ENCODE measurements at places on chromosomes 2 and 18.

GRCh38 chr2:205585449-205586383 lies 96.6 kb upstream of the NRP2 start:
- DNase-seq = no peak
- H3K36me3 ChIP-seq = no peaks in the 10 kb centered on the region
- H3K27ac ChIP-seq = no peak overlapping the region

DNA sequence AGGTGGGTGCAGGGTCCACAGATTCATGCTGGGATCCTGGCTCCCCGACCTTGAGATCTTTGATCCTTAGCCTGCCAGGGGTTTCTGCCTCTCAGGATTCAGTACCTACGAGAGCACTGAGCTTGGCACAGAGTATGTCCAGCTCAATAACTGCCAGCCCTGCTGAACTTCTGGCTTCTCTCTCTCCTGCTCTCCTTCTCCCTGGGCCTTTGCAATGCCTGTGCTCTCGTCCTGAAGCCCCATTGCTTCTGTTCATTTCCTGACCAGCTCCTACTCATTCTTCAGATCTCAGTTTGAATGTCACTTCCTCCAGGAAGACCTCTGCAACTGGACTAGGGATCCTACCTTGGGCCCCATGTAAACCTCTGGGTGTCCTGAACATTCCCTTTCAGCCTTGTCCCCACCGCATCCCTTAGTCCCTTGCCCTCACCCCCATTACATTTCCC lies 113.8 kb upstream of the HAAO start:
- peaks cover 17% of the 10 kb centered on the region for H3K27me3 ChIP-seq
- H3K36me3 ChIP-seq = no peaks in the 10 kb centered on the region
- H3K4me3 ChIP-seq = no peak overlapping the region
- H3K27ac ChIP-seq = no peak overlapping the region

- H3K36me3 ChIP-seq = no peaks in the 10 kb centered on the region
- DNase-seq = no peak
- no peaks in the 10 kb centered on the region for H3K27me3 ChIP-seq
Measured at GRCh38 chr2:230694241-230694640, 18.4 kb upstream of the CAB39 start.

GRCh38 chr2:25521126-25521525 lies 152.3 kb downstream of the DTNB start:
- no peak overlapping the region for H3K27ac ChIP-seq
- H3K4me1 ChIP-seq = peaks cover 14% of the 10 kb centered on the region
- DNase-seq = no peak
- H3K4me3 ChIP-seq = no peak overlapping the region
- no peaks in the 10 kb centered on the region for H3K27me3 ChIP-seq

DNA sequence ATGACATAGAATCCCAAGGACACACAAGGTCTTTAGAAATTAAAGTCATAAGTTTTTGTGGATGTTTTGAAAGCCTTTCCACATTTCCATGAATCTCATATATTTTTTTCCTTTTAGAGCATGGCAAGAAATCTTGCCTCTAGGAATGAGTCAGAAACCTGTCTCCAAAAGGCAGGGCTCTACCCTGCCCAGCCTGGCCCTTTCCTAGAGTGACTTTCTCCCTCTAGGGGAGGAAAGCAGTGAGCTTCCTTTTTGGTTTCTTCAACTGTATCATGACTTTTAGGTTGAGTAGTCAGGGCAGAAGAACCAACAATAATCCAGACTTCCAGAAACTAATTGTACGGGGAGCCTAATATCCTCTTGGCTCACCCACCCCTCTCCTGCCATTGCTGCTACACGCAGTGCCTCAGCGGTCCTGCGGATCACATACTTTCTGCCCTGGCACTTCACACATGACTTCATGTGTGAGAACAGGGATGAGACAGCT lies 300.3 kb downstream of the AGPS start:
- no peaks in the 10 kb centered on the region for H3K4me1 ChIP-seq
- no peaks in the 10 kb centered on the region for H3K36me3 ChIP-seq
- H3K27me3 ChIP-seq = peaks cover 5% of the 10 kb centered on the region
- H3K27ac ChIP-seq = no peak overlapping the region
- no peak overlapping the region for H3K4me3 ChIP-seq
- no peak for DNase-seq

DNA sequence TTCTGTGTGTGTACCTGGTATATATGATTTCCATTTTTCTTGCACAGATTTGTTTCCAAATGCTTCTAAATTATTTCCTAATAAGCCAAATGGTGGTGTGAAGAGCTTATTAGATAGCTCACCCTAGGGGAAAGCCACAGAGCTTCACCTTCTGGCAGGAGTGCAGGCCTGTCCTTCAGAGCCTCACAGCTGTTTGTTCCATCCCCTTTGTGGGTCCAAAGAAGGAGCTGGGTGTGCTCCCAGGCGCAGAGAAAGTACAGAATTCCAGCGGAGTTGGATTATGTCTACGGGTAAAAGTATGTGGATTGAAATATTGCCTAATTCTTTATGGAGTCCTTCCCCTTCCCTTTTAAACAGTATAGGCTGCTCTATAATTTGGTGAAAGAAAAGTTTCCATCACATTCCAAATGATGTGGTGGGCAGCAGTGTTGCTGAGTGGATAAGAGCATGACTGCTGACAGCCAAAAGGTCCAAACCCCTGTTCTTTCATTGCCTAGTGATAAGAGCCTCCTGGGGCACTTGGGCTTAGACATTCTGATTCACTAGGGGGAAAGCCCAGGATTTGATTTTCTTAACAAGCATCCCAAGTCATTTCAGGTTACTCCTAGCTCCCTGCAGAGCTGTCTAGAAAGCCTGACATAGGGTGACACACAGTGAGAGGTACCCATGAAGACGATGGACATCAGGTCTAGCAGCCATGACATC lies 86.6 kb downstream of the WDSUB1 start:
- H3K36me3 ChIP-seq = no peaks in the 10 kb centered on the region
- H3K27me3 ChIP-seq = no peaks in the 10 kb centered on the region
- DNase-seq = no peak
- H3K4me3 ChIP-seq = no peak overlapping the region

DNA sequence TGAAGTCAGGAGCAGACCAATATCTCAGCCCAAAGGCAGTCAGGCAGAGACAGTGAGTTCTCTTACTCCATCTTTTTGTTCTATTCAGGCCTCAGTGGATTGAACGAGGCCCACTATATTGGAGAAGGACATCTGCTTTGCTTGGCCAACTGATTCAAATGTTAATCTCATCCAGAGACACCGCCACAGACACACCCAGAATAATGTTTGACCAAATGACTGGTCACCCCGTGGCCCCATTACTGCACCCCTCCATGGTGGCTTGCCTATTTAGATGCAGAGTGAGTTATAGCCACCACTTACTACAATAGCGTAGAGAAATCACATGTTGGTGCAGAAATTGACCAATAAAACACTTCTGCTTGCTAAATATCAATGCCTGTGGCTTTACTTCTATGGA lies 88.1 kb downstream of the HRH4 start:
- no peak overlapping the region for H3K4me3 ChIP-seq
- peaks cover 6% of the 10 kb centered on the region for H3K27me3 ChIP-seq
- H3K27ac ChIP-seq = no peak overlapping the region
- H3K4me1 ChIP-seq = no peaks in the 10 kb centered on the region
- no peak for DNase-seq

All from memory B cell (primary cell).